ENCODE measurements at places on chromosomes 11 and 22.

DNA sequence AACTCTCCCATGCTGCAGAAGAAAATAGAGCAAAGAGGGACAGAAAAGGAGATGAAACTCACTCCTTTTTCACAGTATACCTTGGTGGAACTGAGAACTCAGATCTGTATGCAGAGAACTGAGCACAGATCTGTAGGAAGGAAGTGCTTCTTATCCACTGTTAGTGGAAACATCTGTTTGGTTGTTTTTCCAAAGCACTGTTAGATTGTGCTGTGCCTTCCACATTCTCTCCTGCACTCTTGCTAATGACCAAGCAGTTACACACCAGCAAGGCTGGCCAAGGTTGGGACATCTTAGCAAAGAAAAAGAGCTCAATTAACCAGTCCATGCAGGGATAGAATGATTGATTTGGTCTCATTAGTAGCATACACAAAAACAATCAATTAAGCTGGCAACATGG lies 20.1 kb upstream of the SIK2 start:
- H3K27ac ChIP-seq = no peak overlapping the region
- no peaks in the 10 kb centered on the region for H3K36me3 ChIP-seq
- no peak overlapping the region for H3K4me3 ChIP-seq
- no peak for DNase-seq

GRCh38 chr11:7749456-7749855 lies 43.2 kb upstream of the OVCH2 start:
- no peaks in the 10 kb centered on the region for H3K4me1 ChIP-seq
- no peaks in the 10 kb centered on the region for H3K27me3 ChIP-seq
- H3K4me3 ChIP-seq = no peak overlapping the region
- H3K27ac ChIP-seq = no peak overlapping the region
- no peak for DNase-seq
- no peaks in the 10 kb centered on the region for H3K36me3 ChIP-seq

- no peaks in the 10 kb centered on the region for H3K36me3 ChIP-seq
- H3K27me3 ChIP-seq = no peaks in the 10 kb centered on the region
- no peak for DNase-seq
Observed at GRCh38 chr11:87437844-87438223, 400.1 kb downstream of the TMEM135 start.

GRCh38 chr22:25510876-25511275 lies 53.6 kb upstream of the GRK3 start:
- no peaks in the 10 kb centered on the region for H3K27me3 ChIP-seq
- no peak overlapping the region for H3K4me3 ChIP-seq
- H3K27ac ChIP-seq = no peak overlapping the region
- H3K4me1 ChIP-seq = no peaks in the 10 kb centered on the region

GRCh38 chr11:78392854-78393253 lies 24.8 kb downstream of the GAB2 start:
- no peak overlapping the region for H3K27ac ChIP-seq
- no peaks in the 10 kb centered on the region for H3K36me3 ChIP-seq
- H3K4me1 ChIP-seq = no peaks in the 10 kb centered on the region
- no peaks in the 10 kb centered on the region for H3K27me3 ChIP-seq
- H3K4me3 ChIP-seq = no peak overlapping the region
- DNase-seq = no peak

GRCh38 chr11:45087900-45088160 lies 58.6 kb upstream of the PRDM11 start:
- no peak overlapping the region for H3K27ac ChIP-seq
- H3K36me3 ChIP-seq = no peaks in the 10 kb centered on the region
- no peak for DNase-seq
- H3K27me3 ChIP-seq = no peaks in the 10 kb centered on the region

GRCh38 chr11:131392528-131393255 lies 22.3 kb downstream of the NTM start:
- DNase-seq = no peak
- no peaks in the 10 kb centered on the region for H3K36me3 ChIP-seq
- peaks cover 8% of the 10 kb centered on the region for H3K27me3 ChIP-seq
- H3K4me1 ChIP-seq = no peaks in the 10 kb centered on the region

DNA sequence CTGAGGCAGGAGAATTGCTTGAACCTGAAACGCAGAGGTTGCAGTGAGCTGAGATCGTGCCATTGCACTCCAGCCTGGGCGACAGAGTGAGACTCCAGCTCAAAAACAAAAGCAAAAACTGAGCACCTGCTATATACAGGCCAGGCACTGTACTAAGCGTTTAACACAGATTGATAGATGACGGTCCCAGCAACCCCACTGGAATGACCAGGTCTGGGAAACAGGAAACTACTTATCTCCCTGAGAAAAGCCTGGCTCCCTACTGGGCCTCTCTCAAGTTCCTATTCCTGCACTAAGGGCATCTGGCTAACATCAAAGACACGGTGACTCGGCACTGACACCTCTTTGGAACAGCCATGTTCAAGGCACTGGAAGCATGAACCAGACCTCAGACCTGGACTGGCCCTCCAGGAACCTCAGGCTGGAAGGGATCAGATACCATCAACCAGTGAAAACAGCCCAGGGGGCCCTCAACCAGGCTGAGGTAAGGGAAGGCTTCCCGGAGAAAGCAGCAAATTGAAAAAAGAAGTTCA lies 16.6 kb downstream of the ARAP1 start:
- H3K36me3 ChIP-seq = no peaks in the 10 kb centered on the region
- H3K27ac ChIP-seq = peak overlapping the region; percentile 66
- H3K4me3 ChIP-seq = no peak overlapping the region
- DNase-seq = no peak
- no peaks in the 10 kb centered on the region for H3K27me3 ChIP-seq

GRCh38 chr11:109644152-109644551 lies 222.2 kb downstream of the C11orf87 start:
- no peaks in the 10 kb centered on the region for H3K27me3 ChIP-seq
- no peak for DNase-seq
- no peak overlapping the region for H3K27ac ChIP-seq
- no peaks in the 10 kb centered on the region for H3K4me1 ChIP-seq
- H3K36me3 ChIP-seq = no peaks in the 10 kb centered on the region

DNA sequence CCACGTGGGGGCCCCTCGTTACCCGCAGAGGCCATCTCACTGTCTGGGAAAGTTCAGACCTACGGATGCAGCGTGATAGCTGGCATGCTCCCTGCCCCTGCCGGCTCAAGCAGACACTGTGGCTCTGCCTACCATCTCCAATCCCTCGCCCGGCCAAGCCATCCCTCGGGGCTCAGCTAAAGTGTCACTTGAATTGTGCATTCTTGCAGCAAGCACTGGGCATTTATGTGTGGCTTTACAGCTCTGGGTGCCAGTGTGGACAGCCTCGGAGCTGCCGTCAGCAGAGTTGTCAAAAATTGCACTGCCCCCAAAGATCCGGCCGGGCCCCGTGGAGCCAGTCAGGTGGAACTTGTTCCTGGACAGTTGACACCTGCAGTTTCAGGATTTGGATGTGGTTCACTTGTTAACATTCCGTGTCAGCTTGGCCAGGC lies 75.0 kb upstream of the FGF3 start:
- H3K27ac ChIP-seq = no peak overlapping the region
- no peaks in the 10 kb centered on the region for H3K27me3 ChIP-seq

GRCh38 chr11:1226226-1226985 lies 3.5 kb downstream of the MUC5B start:
- no peak overlapping the region for H3K4me3 ChIP-seq
- H3K27me3 ChIP-seq = peaks cover 35% of the 10 kb centered on the region
- peak; percentile 53 for DNase-seq
- no peaks in the 10 kb centered on the region for H3K36me3 ChIP-seq

DNA sequence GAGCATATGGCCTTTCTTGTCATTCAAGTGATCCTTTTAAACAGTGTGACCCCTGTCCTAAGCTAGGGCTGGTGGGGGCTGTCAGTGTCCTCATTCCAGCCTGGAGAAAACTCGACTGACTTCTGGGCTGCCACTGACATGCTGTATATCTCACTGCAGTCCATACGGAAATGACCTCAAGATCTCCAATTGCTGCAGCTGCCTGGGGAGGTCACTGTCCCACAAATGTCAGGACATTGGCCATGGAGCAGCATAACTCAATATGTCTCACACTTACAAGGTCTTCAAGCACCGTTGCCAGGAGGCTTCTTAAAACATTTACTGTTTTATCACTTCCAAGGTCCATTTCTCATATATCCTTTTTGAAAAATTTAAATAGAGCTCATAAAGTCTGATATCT lies 27.8 kb upstream of the CSNK2A3 start:
- no peak overlapping the region for H3K27ac ChIP-seq
- H3K36me3 ChIP-seq = no peaks in the 10 kb centered on the region
- H3K27me3 ChIP-seq = no peaks in the 10 kb centered on the region
- no peak for DNase-seq
- H3K4me3 ChIP-seq = no peak overlapping the region
- no peaks in the 10 kb centered on the region for H3K4me1 ChIP-seq

GRCh38 chr11:44229624-44230023 lies 80.3 kb downstream of the ALX4 start:
- no peak overlapping the region for H3K27ac ChIP-seq
- peaks cover 17% of the 10 kb centered on the region for H3K36me3 ChIP-seq
- DNase-seq = no peak
- H3K4me1 ChIP-seq = no peaks in the 10 kb centered on the region

GRCh38 chr11:65420506-65420905 lies 2.1 kb upstream of the NEAT1 start:
- peak overlapping the region; percentile 97 for H3K27ac ChIP-seq
- no peak for DNase-seq
- peaks cover 28% of the 10 kb centered on the region for H3K36me3 ChIP-seq
- H3K4me3 ChIP-seq = no peak overlapping the region

GRCh38 chr11:83025267-83025704 lies 46.4 kb downstream of the RAB30 start:
- no peaks in the 10 kb centered on the region for H3K27me3 ChIP-seq
- H3K4me1 ChIP-seq = peaks cover 3% of the 10 kb centered on the region
- no peak for DNase-seq
- H3K36me3 ChIP-seq = no peaks in the 10 kb centered on the region

GRCh38 chr11:36346562-36347383 lies 50.7 kb downstream of the PRR5L start:
- no peak overlapping the region for H3K4me3 ChIP-seq
- no peak overlapping the region for H3K27ac ChIP-seq
- no peak for DNase-seq
- no peaks in the 10 kb centered on the region for H3K27me3 ChIP-seq

DNA sequence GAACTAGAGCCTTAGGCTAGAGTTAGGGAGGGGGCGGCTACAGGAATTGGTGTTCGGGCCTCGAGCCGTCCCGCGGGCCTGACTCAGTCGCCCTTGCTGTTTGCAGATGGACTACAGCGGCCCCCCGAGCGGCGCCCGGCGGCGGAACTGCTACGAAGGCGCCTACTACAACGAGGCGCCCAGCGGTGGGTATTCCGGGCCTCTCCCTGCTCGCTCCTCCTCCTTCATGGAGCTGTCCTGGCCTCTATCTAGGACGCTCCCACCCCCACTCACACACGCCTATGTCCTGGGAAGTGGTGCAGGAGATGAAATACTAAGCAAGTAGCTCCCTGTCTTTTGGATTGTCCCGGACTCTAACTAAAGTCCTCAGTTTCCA lies 1.4 kb downstream of the MYOD1 start:
- no peaks in the 10 kb centered on the region for H3K36me3 ChIP-seq
- no peak overlapping the region for H3K27ac ChIP-seq
- no peak overlapping the region for H3K4me3 ChIP-seq
- peaks cover 95% of the 10 kb centered on the region for H3K27me3 ChIP-seq
- no peak for DNase-seq
- H3K4me1 ChIP-seq = no peaks in the 10 kb centered on the region

DNA sequence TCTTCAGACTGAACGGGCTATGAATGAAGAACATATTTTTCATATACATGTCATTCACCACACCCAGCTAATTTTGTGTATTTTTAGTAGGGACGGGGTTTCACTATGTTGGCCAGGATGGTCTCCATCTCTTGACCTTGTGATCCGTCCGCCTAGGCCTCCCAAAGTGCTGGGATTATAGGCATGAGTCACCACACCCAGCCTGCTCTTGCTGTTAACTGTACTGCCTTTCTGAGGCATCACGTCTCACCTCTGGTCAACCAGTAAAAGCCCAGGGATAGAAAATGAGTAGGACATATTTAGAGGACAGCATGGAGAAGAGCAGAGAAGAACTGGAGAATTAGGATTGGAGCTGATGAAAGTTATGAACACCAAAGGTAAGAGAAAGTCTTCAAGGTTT lies 55.6 kb downstream of the APOL3 start:
- H3K4me3 ChIP-seq = no peak overlapping the region
- no peaks in the 10 kb centered on the region for H3K27me3 ChIP-seq
- peak; percentile 3 for DNase-seq
- H3K27ac ChIP-seq = no peak overlapping the region
- H3K4me1 ChIP-seq = no peaks in the 10 kb centered on the region

DNA sequence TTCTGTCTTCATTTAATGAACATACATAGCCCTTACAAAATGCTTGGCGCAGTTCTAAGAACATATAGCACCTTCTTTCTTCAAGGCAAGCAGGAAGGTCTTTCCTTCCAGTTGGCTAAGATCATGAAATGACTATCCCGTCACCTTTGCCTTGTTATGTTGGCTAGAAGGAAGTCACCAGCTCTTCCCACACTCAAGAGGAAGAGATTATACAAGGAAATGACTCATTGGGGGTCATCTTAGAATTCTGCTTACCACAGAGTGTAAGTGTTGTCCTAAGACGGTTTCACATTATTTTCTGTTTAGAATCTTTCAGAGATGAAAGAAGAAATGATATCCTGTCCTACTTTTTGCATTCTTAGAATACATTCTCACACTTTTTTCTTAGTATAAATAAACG lies 808.0 kb upstream of the LUZP2 start:
- no peaks in the 10 kb centered on the region for H3K36me3 ChIP-seq
- no peak overlapping the region for H3K4me3 ChIP-seq
- H3K27ac ChIP-seq = no peak overlapping the region
- no peaks in the 10 kb centered on the region for H3K4me1 ChIP-seq

DNA sequence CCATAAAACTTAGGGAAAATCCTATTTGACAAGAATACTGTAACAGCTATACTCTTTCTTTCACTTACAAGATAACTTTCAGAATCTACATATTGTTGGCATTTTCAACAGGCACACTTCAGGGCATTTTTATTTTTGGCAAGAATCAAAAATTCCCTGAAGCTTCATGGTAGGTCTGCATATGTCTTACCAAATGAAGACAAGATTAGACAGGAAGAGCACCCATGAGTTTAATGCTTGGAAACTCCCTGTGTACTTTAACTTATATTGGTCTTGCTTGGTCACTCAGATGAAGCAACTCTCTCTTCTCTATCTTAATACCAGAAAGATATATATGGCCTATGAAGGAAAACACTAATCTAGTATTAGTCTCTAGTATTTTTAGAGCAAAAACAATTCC lies 137.7 kb downstream of the ATG16L2 start:
- H3K27ac ChIP-seq = no peak overlapping the region
- H3K4me1 ChIP-seq = no peaks in the 10 kb centered on the region
- no peak overlapping the region for H3K4me3 ChIP-seq
- H3K27me3 ChIP-seq = no peaks in the 10 kb centered on the region

GRCh38 chr22:43535336-43535735 lies 123.5 kb downstream of the MPPED1 start:
- H3K4me1 ChIP-seq = peaks cover 22% of the 10 kb centered on the region
- H3K27me3 ChIP-seq = no peaks in the 10 kb centered on the region
- no peak for DNase-seq
- H3K36me3 ChIP-seq = no peaks in the 10 kb centered on the region
- H3K27ac ChIP-seq = peak overlapping the region; percentile 50
- no peak overlapping the region for H3K4me3 ChIP-seq

GRCh38 chr11:77647654-77648305 lies 10.2 kb upstream of the CLNS1A start:
- no peak overlapping the region for H3K4me3 ChIP-seq
- no peaks in the 10 kb centered on the region for H3K36me3 ChIP-seq
- H3K27me3 ChIP-seq = no peaks in the 10 kb centered on the region
- H3K4me1 ChIP-seq = peaks cover 8% of the 10 kb centered on the region
- DNase-seq = no peak
- no peak overlapping the region for H3K27ac ChIP-seq

- peaks cover 11% of the 10 kb centered on the region for H3K4me1 ChIP-seq
- no peak overlapping the region for H3K4me3 ChIP-seq
- no peak for DNase-seq
- no peak overlapping the region for H3K27ac ChIP-seq
- no peaks in the 10 kb centered on the region for H3K36me3 ChIP-seq
Observed at GRCh38 chr11:92843455-92843854, 126.0 kb upstream of the MTNR1B start.
